Activated naive CD8-positive, alpha-beta T cell treated with anti-CD3 and anti-CD28 coated beads, Interleukin-2, amount 50 U/mL, for 16 hours (primary cell): ENCODE measurements at places on chromosomes 5 and 9.

DNA sequence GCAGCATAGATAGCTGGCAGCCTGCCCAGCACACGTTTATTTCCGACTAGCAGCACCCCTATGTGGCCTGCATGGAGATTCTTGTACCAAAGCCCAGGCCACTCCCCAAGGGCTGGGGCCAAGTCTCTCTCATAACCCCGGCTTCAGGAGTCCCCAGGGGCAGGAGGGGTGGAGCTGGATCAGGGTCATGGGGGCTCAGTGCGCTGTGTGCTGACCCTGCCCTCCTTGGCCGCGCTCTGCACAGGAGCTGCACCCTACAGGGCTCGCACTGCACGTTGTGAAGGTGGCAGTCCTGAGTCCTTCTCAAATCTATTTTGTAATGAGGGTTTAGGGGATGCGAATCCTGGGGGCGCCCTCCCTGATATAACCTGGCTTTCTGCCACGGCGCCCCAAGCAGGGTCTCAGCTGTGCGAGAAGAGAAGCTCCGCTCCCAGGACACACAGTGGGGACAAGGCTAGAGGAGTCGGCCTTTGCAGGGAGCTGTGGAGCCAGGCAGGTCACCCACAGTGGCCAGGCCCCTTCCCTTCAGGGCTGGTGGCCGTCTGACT lies 28.6 kb downstream of the NKD2 start:
- no peak for DNase-seq

DNA sequence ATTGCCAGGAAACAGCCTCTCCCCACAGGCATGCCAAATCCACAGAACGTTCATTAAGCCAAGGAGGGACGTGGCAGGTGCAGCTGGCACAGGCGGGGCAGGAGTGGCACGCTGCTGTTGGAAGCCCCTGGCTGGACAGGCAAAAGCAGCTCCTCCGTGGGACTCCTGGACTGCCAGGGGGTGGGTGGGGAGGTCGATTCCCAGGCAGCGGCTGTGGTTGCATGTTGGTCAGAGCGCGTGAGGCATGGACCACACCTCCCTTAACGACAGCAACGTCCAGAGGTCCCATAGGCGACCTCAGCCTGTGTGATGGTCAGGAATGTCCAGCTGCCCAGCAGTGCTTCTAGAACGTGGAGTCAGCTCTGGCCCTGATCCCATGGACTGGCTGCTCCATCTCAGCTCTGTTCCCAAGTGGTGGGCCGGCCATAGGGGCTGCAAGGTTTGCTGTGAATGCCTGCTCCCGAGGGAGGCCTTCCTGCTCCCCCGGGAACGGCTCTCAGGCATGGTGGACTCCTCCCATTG lies 6.9 kb downstream of the SLC6A19 start:
- DNase-seq = no peak

- DNase-seq = no peak
These were observed 9.5 kb upstream of the HAND1 start for GRCh38 chr5:154487541-154487940.

DNA sequence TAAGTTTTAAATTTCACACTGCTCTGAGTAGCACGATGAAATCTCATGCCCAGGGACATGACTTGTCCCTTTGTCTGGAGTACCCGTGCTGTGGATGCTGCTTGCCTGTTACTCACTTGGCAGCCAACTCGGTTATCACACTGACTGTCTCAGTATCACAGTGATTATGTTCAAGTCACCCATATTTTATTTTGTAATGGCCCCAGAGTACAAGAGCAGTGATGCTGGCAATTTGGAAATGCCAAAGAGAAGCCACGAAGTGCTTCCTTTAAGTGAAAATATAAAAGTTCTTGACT lies 22.8 kb upstream of the SCGB3A2 start:
- no peak for DNase-seq
